DMS79 (cell line): ENCODE measurements at places on chromosomes 2 and 18.
A peak's percentile ranks its signal among the peaks of the same experiment; 100 is the strongest.

GRCh38 chr2:174048243-174048642, 83.1 kb upstream of the SP3 start:
- no peak for DNase-seq

GRCh38 chr2:85796341-85797262, 42.8 kb downstream of the ATOH8 start:
- no peak for DNase-seq

GRCh38 chr18:77397617-77398016, 148.0 kb downstream of the GALR1 start:
- no peak for DNase-seq

DNA sequence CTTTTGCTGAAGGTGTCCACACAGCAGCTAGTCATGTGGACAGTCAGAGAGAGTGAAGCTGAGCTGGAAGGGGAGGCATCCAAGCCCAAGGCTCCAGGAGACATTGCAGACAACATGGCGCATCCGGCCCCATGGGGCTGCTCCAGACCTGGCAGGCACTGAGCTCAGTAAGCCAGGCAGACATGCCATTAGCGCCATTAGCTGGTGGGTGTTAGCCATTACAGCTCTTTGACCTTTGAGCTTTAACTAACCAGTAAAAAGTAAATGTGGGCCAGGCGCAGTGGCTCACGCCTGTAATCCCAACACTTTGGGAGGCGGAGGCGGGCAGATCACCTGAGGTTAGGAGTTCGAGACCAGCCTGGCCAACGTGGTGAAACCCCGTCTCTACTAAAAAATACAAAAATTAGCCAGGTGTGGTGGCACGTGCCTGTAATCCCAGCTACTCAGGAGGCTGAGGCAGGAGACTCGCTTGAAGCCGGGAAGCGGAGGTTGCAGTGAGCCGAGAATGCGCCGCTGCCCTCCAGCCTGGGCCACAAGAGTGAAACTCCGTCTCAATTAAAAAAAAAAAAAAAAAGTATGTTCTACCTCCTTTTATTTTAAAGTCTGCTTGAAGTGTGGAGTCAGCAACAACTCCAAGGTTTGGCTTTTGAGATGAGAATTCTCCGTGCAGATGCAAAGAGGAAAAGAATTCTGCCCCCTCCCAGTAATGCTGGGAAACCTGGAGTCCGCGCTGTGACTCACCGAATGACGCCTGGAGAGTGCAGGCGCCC, 69.4 kb downstream of the TWSG1 start:
- DNase-seq = no peak

DNA sequence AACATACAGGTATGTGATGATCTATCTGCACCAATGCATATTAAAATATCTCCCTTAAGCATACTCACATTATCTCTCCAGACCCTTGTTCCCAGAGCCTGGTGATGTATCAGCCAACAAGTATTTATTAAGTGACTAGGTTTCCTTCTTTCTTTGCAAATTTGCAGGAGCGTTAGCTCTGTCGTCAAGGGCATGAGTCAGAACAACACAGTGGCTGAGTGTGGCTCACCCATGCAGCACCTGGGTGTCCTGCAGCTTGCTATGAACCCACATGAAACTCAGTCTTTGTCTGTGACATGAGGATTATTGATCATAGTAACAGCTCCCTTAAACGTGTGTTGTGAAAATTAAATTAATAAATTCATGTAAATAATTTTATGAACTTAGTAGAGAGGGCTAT, 96.6 kb downstream of the PIEZO2 start:
- no peak for DNase-seq

GRCh38 chr2:216188559-216188850, 79.4 kb downstream of the XRCC5 start:
- DNase-seq = no peak

GRCh38 chr2:171893196-171893823, 734 bp downstream of the SLC25A12 start:
- DNase-seq = no peak

DNA sequence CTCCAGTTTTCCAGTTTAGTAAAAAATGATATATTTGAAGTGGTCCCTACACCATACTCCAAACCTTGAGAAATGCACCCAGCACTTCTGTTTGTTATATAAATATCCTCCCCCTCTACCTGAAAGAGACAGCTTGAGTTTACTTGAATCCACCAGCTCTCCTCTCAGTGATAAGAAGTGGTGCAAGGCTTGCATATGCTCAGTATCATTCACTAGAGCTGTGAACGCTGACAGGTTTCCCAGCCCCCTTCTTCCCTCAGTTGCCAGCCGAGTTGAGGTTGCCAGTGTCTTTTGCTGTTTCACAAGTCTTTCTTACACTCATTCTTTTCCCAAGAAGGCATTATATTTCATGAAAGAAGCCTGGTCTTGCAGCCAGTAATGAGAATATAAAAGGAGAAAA, 880.0 kb downstream of the LRRTM4 start:
- no peak for DNase-seq

DNA sequence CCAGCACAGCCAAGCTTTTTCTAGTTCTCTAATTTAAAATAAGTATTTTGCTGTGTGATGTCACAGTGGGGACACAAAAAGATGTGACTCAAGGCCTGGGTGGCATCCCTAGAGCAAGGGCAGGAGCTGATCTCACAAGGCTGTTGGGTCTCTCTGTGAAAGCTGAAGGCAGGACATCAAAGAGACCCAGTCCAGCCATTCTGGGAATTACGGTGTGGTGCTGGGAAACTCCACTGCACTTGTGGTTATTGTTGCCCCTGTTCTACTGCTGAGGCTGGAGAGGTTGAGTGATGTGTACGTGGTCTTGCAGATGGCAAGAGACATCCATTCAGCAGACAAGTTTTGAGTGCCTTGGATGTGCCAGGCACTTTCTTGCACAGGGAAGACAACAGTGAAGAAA, 352.9 kb downstream of the CYRIA start:
- DNase-seq = no peak

- DNase-seq = no peak
Measured at GRCh38 chr2:164696634-164697033, 75.4 kb upstream of the GRB14 start.

DNA sequence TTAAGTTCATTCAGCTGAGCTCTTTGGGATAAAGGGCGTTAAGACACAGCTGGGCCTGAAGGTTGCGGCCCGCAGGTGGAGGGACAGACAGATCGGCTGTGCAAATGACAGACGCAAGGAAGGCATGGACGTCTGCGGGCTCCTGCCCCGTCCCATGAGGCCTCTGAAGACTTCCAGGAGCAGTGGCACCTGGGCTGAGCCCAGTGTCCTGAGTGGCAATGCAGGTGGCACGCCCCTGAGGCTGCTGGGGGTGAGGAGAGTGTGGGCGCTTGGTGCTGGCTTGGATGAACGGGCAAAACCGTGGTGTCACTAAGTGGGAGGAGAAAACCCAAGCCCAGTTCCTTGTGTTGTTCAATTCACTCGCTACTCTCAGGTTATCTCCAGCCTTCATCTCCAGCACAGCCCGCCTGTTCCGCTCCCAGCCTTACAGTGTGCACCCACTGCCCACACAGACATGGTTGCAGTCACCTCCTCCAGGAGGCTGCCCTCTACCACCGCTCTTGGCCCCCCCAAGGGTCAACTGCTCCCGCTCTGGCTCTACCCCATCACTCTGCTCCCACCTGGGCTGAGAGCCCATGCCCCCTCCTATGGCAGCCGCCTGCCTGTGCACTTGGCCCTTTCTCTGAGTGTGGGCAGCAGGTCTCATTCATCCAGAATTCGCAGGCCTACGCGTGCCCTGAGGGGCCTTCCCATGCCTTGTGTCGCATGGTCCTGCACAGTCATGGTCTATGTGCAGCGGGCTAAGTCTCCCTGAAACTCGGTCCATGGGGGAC, 50.3 kb downstream of the PTGR3 start:
- no peak for DNase-seq

- no peak for DNase-seq
Measured at GRCh38 chr2:74945788-74946331, 12.6 kb upstream of the POLE4 start.

- no peak for DNase-seq
Measured at GRCh38 chr2:155095613-155096012, 397.1 kb downstream of the KCNJ3 start.

- DNase-seq = peak; percentile 30
Measured at GRCh38 chr18:25503567-25504081, 151.7 kb upstream of the ZNF521 start.

GRCh38 chr2:225457482-225457881, 58.0 kb downstream of the NYAP2 start:
- DNase-seq = no peak

GRCh38 chr2:235543128-235543750, 49.4 kb downstream of the AGAP1 start:
- no peak for DNase-seq

GRCh38 chr2:180255981-180256380, 248.9 kb upstream of the CWC22 start:
- no peak for DNase-seq

DNA sequence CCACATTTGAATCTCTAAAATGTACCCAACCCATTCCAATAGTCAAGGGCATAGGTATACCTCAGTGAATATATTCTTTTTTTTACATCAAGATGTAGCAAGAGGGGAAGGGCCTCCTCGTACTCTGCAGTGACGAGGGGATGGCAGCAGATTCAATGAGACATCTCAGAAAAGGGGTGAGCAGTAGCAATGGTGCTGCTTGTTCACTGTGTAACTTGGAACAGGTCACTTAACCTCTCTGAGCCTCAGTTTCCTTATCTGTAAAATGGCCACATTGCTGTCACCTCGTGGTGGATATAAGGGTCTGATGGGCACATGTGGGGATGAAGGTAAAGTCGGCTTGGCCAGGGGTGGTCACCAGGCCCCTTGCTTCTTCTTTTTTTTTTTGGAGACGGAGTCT, 221.6 kb downstream of the SEPTIN10 start:
- DNase-seq = no peak

GRCh38 chr18:14921547-14921946, 173.6 kb downstream of the ANKRD30B start:
- no peak for DNase-seq

DNA sequence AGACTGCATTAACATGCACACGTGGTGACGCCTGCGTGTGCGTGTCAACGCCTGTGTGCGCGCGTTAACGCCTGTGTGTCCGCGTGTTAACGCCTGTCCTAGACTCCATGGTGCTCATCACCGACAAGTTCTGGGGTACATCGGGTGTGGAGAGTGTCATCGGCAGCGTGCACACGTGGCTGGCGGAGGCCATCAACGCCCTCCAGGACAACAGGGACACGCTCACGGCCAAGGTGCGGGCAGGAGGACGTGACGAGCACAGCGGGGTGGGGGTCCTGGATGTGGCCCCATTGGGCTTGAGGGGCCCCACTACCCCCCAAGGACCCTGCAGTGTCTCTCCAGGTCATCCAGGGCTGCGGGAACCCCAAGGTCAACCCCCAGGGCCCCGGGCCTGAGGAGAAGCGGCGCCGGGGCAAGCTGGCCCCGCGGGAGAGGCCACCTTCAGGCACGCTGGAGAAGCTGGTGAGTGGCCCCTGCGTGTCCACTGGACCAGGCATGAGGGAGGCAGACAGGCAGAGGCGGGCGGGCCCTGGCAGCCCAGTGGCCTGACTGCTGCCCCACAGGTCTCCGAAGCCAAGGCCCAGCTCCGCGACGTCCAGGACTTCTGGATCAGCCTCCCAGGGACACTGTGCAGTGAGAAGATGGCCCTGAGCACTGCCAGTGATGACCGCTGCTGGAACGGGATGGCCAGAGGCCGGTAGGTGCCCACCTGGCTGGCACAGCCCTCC, 29.2 kb downstream of the GPC1 start:
- DNase-seq = no peak

- DNase-seq = no peak
Measured at GRCh38 chr2:36811071-36811470, 114.6 kb downstream of the VIT start.

GRCh38 chr2:57698935-57699449, 347.6 kb upstream of the VRK2 start:
- no peak for DNase-seq

- no peak for DNase-seq
Measured at GRCh38 chr2:106607371-106607770, 120.2 kb downstream of the CD8B2 start.

- DNase-seq = no peak
Measured at GRCh38 chr2:157355618-157356017, 30.0 kb upstream of the ERMN start.

DNA sequence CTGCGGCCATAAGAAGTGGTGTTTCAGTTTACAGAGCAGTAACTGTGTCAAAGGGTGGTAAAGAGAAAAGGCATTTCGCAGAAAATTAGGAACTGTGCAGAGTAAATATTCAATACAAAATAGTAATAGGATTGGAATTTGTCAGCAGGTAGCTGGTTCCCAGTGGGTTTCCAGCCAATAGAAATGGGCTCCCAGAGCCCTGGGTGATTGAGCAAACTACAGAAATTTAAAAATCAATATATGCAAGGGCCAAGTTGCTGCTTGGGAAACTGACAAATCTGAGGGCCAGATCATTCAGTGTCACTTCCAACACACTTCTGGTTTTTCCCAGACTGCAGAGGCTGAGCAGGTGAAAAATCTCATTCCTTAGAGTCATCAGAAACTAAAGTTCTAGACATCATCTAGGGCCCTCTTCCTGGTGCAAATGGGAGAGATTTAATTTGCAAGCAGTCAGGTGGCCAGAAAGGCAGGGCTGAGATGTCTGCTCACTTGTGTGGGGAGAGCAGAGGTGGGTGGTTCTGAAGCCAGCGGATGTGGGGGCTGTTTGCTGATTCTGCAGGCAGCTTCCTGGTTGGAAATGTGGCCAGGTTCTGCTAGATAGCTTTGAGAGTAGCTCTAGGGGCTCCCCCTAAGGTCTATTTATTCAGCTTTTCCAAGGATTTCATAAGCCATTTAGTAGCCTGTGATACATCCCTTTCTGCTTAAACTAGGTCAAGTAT, 182.4 kb downstream of the NCK2 start:
- no peak for DNase-seq

- DNase-seq = no peak
Measured at GRCh38 chr2:29162204-29162928, 47.2 kb downstream of the CLIP4 start.

DNA sequence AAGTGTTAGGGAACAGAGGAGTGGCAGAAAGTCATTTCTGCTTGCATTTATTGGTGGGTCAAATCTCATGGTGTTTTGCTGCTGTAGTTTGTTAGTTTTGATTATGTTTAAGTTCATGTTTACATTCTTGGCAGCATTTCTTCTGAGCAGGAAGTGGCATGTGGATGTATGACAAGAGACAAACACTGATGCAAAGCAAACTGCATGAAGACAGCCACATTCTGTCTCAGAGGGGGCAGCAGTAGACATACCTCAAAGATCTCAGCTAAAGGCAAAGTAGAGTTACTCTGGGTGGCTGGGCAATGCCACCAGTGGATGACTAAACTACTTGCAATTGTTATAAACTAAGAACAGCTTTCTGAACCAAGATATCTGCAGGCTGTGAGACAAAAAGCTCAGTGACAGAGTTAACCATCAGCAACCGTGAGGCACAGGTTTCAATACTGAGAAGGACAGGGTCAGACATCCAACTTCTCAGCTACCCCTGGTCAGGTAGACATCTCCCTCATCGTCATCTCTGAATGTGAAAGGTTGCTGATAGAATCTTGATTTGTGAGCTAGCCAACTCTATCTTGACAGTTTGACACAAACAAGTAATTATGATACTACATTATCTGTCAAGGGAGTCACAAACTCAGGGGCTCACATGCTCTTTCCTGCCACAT, 16.4 kb downstream of the GALNT3 start:
- DNase-seq = no peak
